CD4-positive, alpha-beta T cell treated with Interleukin-4 for 1 hour (primary cell): ENCODE measurements at places on chromosomes 13 and 19.

DNA sequence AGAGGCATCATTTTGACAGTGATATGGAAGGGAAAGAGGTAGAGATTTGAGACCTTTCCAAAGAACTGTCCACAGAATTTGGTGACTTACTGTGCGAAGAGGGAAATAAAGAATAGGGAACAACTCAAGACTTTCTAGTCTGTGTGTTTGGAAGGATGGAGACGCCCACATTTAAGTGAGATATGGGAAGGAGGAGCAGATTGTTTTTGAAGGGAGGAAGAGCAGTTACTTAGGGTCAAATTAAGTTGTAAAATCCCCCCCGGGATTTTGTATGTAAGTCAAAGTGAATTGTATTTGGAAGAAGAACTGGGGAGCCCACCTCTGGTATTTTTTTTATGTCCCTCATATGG, 1.2 kb downstream of the USPL1 start:
- DNase-seq: no peak

- no peak for DNase-seq
These were observed 1255.9 kb upstream of the MIR17HG start for GRCh38 chr13:90091611-90092010.

- DNase-seq: no peak
These were observed 1576.9 kb upstream of the SPRY2 start for GRCh38 chr13:81917810-81918209.

GRCh38 chr19:54173951-54174834, 1.2 kb upstream of the TMC4 start:
- no peak for DNase-seq

DNA sequence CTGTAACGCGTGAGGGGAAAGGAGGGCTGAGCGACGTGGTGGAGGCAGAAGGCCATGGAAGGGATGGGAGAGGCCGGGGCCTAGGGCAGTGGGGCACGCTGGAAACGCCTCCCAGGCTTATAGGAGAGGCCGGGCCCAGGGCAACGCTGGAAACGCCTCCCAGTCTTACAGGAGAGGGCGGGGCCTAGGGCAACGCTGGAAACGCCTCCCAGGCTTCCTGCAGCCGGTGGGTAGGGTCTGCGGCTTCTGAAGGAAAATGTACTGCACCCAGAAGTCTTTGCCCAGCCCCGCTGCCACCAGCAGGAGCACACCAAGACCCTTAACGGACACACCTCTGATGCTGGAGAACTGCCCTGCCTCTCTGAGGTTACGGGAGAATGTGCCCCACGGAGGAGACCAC, 9.1 kb downstream of the CACTIN start:
- no peak for DNase-seq

GRCh38 chr13:42497798-42498197, 76.2 kb upstream of the TNFSF11 start:
- DNase-seq: no peak

DNA sequence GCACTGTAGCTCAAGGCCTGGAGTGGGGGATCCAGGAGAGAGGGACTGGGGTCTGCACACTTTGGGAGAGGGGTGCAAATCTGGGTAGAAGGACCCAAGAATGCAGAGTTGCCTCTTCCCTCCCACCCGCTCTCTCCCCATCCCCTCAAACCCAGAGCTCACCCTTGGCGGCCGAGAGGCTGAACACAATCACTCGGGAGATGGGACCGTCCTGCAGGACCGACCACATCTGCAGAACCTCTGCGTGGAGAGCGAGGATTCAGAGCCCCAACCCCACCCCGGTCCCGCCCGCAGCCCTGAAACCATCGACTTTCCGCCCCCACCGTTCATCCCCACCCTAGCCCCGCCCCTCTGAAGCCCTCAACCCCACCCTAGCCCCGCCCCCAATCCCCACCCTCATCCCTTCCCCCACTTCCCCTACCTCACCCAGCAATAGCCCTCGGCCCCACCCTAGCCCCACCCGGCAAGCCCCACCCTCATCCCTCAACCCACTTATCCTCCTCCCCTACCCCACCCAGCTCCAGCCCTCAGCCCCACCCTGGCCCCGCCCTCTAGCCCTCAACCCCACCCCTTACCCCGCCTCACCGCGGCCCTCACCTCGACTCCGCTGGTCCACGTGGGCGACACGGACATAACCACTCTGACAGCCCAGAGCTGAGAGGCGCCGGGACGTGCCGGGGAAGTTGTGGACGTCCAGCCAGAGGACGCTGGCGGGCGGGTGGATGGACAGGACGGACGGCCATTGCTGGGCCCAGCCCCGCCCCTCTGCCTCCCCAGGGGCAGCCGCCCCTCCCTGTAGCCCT, 4.1 kb downstream of the KPTN start:
- no peak for DNase-seq

- DNase-seq: no peak
These were observed 18.2 kb upstream of the RNF113B start for GRCh38 chr13:98195054-98195791.

GRCh38 chr19:45506989-45507871, at the start of gene VASP:
Gene VASP, plus strand, starts transcription at chr19:45507479. Its CDS starts 293 bp downstream, at chr19:45507772.
- DNase-seq: peak; percentile 92

DNA sequence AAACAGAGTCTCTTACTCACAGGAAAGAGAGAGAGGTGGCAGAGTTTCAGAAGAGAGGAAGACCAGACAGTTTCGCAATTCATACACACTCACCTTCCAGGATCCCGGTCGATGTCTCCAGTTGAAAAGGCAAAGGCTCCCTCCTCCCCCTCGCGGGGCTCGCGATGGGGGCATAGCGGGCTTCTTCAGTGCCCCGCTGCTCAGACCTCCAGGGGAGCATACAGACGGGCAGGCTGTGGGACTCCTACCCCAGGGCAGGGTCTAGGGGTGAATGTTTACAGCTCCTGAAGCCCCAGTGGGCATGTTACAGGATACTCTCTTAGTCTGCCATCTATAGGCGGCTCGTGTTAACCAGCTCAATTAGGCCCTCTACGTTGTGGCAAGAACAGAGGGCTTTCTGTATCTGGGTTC, 139.2 kb downstream of the SLITRK5 start:
- DNase-seq: no peak

GRCh38 chr19:38319421-38320258, at the start of gene KCNK6:
Gene KCNK6, plus strand, starts transcription at chr19:38319845. Its CDS starts 106 bp downstream, at chr19:38319951.
- peak; percentile 50 for DNase-seq

DNA sequence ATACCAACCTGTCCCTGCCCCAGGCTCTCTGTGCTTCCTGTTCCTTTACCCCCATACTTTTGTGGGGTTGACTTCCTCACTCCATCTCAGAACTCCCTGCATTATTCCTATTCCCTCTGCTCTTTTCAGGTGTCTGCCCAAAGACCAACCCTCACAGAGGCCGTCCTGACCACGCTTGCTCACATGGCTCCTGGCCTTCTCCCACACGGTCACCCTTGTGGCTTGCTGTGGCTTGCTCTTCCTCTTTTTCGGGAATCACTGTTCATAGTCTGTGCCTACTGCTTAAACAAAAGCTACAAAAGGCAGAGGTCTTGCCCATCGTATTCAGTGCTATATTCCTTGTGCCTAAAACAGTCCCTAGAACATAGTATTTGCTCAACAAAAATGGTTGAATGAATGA, 25.2 kb upstream of the ARGLU1 start:
- DNase-seq: no peak

- no peak for DNase-seq
These were observed 14.3 kb upstream of the TM9SF2 start for GRCh38 chr13:99486996-99487395.
